ENCODE measurements at places on chromosomes 7 and 10. TPM values are rescaled to one million over a fixed set of nuclear protein-coding genes. Genes with fewer than 3 reads are reported as not detected.

The BMPER gene
- 12.2 TPM for total RNA-seq

The SFTPD gene
- 2.1 TPM for total RNA-seq

The ORAI2 gene
- total RNA-seq, result 45.4 TPM

The IFIT1B gene
- 0.92 TPM for total RNA-seq

The TMEM236 gene
- 0.23 TPM for total RNA-seq

The FBXO24 gene
- total RNA-seq, result not detected

The ZNF425 gene
- total RNA-seq, result 5.8 TPM

The PRLHR gene
- total RNA-seq, result 1.2 TPM

The OR6V1 gene
- total RNA-seq, result not detected

The SPDYE9 gene
- not detected for total RNA-seq

The GJD4 gene
- 0.23 TPM for total RNA-seq

The GNGT1 gene
- not detected for total RNA-seq

The SEC24C gene
- 49.6 TPM for total RNA-seq

The PIP gene
- total RNA-seq, result not detected

The FOXL3 gene
- total RNA-seq, result not detected

The PNLIPRP3 gene
- not detected for total RNA-seq

The PHYHIPL gene
- 49.6 TPM for total RNA-seq

The GPR15LG gene
- not detected for total RNA-seq

The ZCWPW1 gene
- 2.1 TPM for total RNA-seq

The IDI2 gene
- not detected for total RNA-seq

The INA gene
- 223 TPM for total RNA-seq

The SEC61A2 gene
- 87.0 TPM for total RNA-seq

The ARHGAP21 gene
- 223 TPM for total RNA-seq

The PRPS1L1 gene
- not detected for total RNA-seq

The CNPY1 gene
- total RNA-seq, result 0.46 TPM

The ELN gene
- total RNA-seq, result 33.2 TPM

The EBF3 gene
- 19.6 TPM for total RNA-seq

The PNLIP gene
- not detected for total RNA-seq

The FLNC gene
- 20.1 TPM for total RNA-seq

The CAV1 gene
- 10.6 TPM for total RNA-seq

The DMBT1 gene
- under 0.01 TPM for total RNA-seq

The SEM1 gene
- 30.2 TPM for total RNA-seq

The NUDT1 gene
- total RNA-seq, result 15.5 TPM

The COX19 gene
- 21.7 TPM for total RNA-seq

The CLEC5A gene
- total RNA-seq, result under 0.01 TPM

The PTPRE gene
- 31.8 TPM for total RNA-seq

The CTAGE4 gene
- 1.2 TPM for total RNA-seq

The ANKRD22 gene
- 0.46 TPM for total RNA-seq

The CPA2 gene
- total RNA-seq, result not detected

The TEX47 gene
- total RNA-seq, result not detected

The PRPF18 gene
- 40.1 TPM for total RNA-seq

The ZNF33B gene
- total RNA-seq, result 57.7 TPM

The STK31 gene
- total RNA-seq, result 3.2 TPM

The C10orf67 gene
- total RNA-seq, result 1.2 TPM

The CC2D2B gene
- total RNA-seq, result 3.5 TPM

The STOX1 gene
- total RNA-seq, result 15.7 TPM

The CALHM3 gene
- total RNA-seq, result not detected

The GRID2IP gene
- total RNA-seq, result 2.1 TPM

The CACNB2 gene
- 35.3 TPM for total RNA-seq

The TRPV5 gene
- total RNA-seq, result 0.23 TPM

The HTRA1 gene
- 64.1 TPM for total RNA-seq

The CAMK2B gene
- 112 TPM for total RNA-seq

The OPN4 gene
- not detected for total RNA-seq

The TMEM176B gene
- 5.8 TPM for total RNA-seq

The MYPN gene
- not detected for total RNA-seq

The COMMD3 gene
- total RNA-seq, result 36.0 TPM

The FMC1 gene
- total RNA-seq, result 20.3 TPM
